Activated CD8-positive, alpha-beta memory T cell treated with anti-CD3 and anti-CD28 coated beads for 1 hour (primary cell): ENCODE measurements at places on chromosomes 11 and 22.

- DNase-seq, result no peak
These were observed 15.3 kb downstream of the DCHS1 start for GRCh38 chr11:6640036-6640984.

DNA sequence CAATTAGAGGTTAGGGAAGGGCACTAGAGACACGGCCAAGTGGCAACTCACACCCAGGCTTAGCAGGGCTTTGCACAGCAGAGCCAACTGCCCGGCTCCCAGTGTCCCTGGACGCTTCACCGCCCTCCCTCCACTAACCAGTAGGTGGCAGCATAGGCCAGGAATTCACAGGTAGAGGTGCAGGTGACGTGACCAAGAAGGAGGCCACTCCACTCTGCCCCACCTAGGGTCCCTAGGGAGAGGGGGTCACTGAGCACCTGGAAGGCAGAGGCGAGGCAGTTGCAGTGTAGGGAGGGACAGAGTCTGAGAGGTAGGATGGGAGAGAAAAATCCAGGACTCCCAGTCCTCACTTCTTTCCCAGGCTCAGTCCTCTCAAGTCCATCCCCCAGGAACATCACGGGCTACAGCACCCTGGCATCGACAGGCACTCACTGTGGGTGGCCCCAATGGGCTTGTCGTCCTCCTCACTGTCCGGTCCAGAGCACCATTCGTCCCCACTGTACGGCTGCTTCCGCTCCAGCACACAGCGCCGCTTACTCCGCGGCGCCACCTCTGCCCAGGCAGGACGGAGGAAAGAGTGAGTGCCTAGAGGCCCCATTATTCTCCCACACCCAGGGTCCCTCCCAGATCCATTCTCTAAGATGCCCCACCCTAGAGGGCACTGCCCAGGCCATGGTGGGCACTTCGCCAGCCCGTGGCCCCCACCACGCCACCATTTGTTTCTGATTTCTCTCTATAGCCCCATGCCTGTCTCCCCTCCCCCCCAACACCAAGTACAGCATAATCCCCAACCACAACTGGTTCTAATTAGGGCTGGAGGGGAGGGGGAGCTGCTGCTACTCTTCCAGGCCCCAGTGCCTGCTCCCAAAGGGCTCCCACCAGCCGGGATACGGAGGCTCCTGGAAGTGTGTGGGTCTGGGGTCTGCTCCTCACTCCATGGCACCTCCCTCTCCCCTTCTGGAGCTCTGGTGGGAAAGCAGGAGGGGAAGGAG lies 18.4 kb downstream of the BCL9L start:
- DNase-seq, result peak; percentile 61

- peak; percentile 19 for DNase-seq
These were observed 22.3 kb downstream of the HPS4 start for GRCh38 chr22:26461188-26461810.

DNA sequence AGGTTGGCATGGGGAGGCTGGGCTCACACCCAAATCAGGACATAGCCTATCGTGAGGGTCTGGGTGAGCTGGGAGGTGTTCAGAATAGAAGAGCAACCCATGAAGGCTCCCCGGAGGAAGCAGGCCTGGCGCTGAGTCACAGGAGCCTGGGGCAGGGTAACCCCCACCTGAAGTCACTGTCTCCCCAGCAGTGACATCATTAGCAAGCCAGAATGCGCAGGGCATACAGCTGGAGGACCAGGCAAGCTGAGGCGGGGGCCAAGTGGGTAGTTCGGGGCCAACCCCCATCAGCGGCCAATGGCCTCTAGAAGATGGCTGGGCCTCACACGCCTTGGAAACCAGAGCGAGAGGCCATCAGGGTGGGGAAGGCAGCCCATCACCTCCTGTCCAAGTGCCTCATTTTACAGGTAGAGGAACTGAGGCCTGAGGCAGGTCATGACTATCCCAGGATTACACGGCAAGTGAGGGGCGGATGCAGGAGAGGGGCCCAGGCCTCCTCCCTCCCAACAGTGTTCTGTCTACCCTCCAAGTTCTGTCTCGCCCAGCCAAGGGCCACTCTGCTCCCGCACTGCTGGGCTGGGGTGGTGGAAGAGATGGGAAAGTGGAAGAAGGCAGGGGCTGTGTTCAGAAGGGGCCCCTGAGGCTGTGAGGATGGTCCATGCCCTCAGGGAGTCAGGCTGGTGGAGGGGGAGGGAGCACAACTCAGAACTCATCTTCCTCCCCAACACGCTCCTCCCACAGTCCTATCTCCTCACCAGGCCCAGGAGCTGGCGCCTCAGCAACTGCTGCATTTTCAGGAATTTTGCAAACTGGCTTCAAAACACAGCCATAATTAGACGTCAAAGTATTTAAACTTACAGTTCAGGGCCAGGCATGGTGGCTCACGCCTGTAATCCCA lies 24.6 kb downstream of the RPL3 start:
- no peak for DNase-seq

- DNase-seq, result no peak
These were observed 200.3 kb downstream of the MYO18B start for GRCh38 chr22:25942115-25942855.

- DNase-seq, result no peak
These were observed 5.2 kb downstream of the USP2 start for GRCh38 chr11:119376197-119376847.
